ENCODE measurements at places on chromosomes 16 and 17.

GRCh38 chr17:33498069-33498468, 205.0 kb upstream of the ASIC2 start:
- no peak for DNase-seq

GRCh38 chr17:63001689-63002394, 35.8 kb downstream of the TANC2 start:
- DNase-seq, result no peak

GRCh38 chr17:2338315-2338657, 985 bp downstream of the SGSM2 start:
- no peak for DNase-seq

DNA sequence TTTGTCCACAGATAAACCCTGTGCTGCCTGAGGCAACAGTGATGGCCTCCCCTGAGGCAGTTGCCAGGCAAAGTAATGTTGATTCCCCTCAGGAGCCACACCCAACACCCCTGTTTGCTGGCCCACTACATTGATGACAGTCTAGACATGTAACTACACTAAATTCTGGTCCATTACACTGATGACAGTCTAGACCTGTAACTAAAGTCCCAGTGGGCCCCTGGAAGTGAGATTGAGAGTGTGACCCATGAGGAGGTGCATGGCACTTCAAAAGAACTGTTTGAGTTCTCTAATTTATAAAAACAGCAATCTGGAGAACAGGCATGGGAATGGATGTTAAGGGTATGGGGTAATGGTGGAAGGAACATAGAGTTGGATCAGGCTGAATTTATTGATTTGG, 8.9 kb downstream of the CCL4 start:
- no peak for DNase-seq

DNA sequence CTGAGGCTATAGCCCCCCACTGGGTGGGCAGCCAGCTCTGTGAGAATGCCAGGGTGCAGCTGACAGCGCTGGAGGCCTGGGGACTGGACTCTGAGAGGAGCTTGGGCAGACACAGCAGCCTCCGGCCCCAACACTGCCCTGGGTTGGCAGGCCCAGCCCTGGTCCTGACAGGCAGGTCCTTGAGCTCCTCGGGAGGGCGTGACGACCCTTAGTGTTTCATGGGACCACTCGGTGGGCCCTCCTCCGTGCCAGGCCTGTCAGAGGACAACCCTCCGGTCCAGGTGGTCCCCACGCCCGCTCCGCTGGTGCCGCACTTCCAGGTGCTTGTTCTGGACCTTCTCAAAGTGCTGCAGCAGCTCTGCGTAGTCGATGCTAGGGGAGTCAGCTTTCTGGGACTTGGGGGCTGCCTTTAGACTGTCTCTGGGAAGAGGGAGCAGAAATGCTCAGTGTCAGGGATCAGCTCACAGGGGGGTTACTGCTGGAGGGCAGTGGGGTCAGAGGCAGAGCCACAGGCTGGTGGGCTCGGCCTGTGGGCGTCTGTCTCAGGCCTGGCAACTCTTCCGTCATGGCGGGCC, 1.9 kb upstream of the MTSS2 start:
- no peak for DNase-seq

DNA sequence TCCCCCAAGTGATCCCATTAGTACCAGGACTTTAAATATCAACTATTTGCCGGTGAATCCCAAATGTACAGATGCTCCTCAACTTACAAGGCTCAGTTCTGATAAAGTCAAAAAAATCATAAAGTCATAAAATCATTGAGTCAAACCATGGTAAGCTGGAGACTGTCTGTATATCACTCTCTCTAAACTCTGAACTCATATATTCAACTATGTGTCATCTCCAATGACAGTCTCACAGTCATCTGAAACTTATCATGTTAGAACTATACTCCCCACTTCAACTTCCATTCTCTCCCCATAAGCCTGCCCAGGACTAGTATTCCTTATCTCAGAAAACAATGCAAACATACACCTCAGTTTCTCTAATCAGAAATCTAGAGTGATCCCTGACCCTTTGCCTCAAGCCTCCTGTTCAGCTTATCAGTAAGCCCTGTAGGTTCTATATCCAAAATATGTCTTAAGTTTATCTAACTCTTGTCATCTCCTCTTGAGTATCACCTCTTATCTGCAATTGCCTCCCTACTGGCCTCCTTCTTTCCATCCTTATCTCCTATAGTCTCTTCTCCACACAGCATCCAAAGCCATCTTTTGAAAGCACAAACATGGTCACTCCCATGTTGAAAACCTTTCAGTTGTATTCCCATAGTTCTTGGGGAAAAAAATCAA, 55.0 kb downstream of the SSH2 start:
- no peak for DNase-seq

- DNase-seq, result no peak
Observed at GRCh38 chr16:71767060-71767900, 41.4 kb downstream of the AP1G1 start.

DNA sequence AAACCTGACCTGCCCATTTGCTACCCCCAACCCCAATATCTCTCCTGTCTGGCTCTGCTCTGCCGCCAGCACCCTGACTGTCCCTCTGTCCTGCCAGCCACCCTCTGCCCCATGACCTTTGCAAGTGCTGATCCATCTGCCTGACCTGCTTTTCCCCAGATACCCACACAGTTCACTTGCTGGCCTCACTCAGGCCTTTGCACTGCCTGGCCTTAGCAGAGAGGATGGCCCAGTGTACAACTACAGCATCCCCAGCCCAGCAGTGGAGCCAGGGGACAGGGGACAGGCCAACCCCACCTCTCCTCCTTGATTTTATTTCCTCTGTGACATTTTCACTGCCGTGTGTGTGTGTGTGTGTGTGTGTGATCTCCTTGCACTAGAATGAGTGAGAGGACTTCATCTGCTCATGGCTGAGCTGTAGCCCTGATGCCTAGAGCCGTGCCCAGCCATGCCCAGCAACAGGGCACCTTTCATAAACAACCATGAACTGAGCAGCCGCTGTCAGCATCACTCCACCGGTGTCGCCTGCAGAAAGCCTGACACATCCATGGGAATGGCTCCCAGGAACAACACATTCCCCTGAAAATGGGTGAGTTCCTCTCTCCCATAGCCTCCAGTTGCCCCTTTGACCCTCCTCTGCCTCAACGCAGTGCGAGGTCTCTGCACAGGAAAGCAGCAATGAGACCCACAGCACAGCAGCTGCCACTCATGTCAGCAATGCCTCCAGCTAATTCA, 36.0 kb upstream of the RBFOX3 start:
- DNase-seq, result no peak

GRCh38 chr17:78922816-78923498, 2.2 kb downstream of the TIMP2 start:
- DNase-seq, result no peak
